GOT3 (cell line): ENCODE measurements at places on chromosomes 1 and 21.

DNA sequence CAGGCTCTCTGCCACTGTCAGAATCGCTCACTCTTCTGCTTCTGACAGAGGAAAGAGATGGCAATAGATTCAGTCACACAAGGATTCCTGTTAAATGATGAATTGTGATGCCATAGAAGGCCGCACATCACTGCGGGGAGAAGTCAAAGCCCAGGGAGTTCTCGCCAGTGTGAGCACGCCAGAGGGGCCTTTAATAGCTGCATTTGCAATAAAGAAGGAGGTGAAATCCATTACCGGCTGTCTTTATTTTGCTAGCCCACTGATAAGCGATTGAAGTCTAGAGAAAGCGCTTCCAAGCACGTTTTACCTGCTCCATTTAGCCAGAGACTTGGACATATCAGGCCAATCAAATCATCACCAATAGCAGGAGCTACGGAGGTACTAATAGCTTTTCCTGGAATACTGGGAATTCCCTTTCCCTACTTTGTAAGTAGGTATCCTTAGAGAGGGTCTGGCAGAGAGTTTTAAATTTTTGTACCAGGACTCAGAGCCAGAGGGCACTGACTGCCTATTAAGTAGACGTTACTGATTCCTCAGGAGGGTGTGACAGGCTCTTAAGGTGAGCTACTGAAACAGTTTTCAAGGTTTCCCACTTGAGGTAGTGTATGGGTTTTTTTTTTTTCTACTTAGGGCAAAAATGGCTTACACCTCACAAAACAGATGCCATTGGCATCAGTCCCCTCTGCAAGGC lies 10.2 kb upstream of the TARBP1 start:
- no peak for DNase-seq

- no peak for DNase-seq
Observed at GRCh38 chr1:246503341-246503740, 3.7 kb downstream of the SMYD3 start.

DNA sequence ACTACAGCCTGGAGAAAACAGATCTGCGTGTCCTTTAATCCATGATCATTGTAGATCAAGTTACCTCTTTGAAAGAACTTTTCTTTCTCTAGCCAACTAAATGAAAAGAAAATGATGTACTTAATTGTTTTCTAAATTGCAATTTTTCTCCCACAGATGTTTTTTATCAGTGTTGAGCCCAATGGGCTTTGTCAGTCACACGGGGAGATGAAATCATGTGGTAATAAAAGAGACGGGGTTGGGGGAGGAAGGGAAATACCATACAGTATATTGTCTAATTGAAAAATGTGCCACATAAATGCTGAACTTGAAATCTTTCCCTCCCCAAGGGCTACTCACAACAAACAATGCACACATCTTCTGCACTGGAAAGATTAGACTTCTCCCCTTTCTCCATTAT lies 58.4 kb downstream of the NTMT2 start:
- DNase-seq, result no peak

GRCh38 chr21:40505681-40506080 lies 341.3 kb downstream of the DSCAM start:
- no peak for DNase-seq
